Activated CD8-positive, alpha-beta memory T cell treated with anti-CD3 and anti-CD28 coated beads, Interleukin-2, amount 10 ng/mL, durations not matched to agents 7 days and 5 days (primary cell): ENCODE measurements at places on chromosomes 4 and X. TPM values are rescaled to one million over a fixed set of nuclear protein-coding genes. Genes with fewer than 3 reads are reported as not detected.

DNA sequence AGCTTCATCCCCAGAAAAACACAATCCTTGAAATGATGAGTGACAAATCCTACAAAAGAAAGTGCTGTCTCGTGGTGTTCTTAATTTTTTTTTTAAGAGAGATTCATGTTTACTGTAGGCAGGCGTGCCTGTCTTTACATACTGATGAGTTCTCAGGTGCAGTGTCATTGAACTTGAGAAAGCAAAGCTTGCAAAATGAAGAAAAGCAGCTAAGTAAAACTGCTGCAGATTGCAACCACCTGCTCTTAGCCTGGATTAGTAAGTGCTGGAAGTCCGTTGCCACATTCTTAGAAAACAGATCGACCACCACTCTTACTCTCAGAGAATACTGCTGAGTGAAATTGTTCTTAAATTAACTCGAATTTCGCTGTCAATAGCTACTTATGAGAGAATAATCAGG is 854.6 kb downstream of the TRIML1 start:
- H3K4me1 ChIP-seq: no peaks in the 10 kb centered on the region
- H3K27me3 ChIP-seq: no peaks in the 10 kb centered on the region
- no peak overlapping the region for H3K4me3 ChIP-seq
- no peaks in the 10 kb centered on the region for H3K36me3 ChIP-seq

DNA sequence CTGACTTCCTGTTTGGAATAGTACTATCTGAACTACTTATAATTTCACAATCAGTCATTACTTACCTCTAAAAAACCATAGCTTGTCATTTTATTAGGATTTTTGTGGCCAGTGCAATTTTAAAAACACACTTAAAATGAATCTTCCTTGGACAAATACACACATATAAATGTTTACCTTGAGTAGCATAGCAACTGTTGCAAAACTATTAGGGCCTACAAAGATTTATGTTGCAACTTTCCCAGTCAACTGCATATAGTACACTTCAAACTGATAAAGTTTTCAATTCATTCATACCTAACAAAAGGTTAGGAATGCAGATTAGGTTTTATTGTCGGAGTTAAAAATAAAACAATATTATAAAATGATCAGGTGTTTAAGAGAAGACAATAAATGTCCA is 193.0 kb downstream of the PDGFC start:
- DNase-seq: no peak
- H3K4me3 ChIP-seq: no peak overlapping the region
- no peaks in the 10 kb centered on the region for H3K4me1 ChIP-seq
- no peaks in the 10 kb centered on the region for H3K36me3 ChIP-seq
- H3K27ac ChIP-seq: no peak overlapping the region

GRCh38 chr4:17246656-17247055 is 265.2 kb downstream of the QDPR start:
- DNase-seq: no peak
- no peaks in the 10 kb centered on the region for H3K4me1 ChIP-seq
- no peak overlapping the region for H3K4me3 ChIP-seq
- no peaks in the 10 kb centered on the region for H3K36me3 ChIP-seq

DNA sequence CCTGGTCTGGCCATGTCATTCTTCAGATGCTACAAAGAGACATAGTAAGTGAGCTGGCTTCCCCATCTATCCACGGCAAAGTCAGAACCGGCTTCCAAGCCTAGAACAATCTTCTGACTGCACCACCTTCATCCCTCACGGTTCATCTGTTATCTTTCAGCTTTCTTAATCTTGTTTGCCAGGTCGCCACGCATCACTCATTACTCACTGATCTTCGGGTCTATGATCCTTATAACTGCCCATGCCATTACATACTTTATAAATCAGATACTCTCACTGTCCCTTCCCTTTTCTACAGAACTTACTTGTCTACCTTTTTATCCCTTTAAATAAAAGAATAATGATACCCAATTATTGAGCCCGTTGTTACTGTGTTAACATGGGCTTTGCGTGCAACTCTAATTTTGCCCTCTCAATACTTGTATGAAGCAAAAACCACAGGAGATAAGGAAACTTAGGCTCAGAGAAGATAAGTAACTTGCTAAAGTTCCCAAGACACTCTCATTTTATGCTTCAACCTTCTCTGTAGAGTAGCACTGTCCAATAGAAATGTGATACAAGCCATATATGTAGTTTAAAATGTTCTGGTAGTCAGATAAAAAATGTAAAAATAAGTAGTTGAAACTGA is 171.7 kb downstream of the AMELX start:
- DNase-seq: no peak
- no peak overlapping the region for H3K4me3 ChIP-seq
- H3K27ac ChIP-seq: no peak overlapping the region
- no peaks in the 10 kb centered on the region for H3K36me3 ChIP-seq

GRCh38 chr4:24607334-24607733 is 23.0 kb upstream of the DHX15 start:
- DNase-seq: no peak
- H3K27me3 ChIP-seq: peaks cover 5% of the 10 kb centered on the region
- H3K4me1 ChIP-seq: peaks cover 2% of the 10 kb centered on the region
- no peak overlapping the region for H3K27ac ChIP-seq

DNA sequence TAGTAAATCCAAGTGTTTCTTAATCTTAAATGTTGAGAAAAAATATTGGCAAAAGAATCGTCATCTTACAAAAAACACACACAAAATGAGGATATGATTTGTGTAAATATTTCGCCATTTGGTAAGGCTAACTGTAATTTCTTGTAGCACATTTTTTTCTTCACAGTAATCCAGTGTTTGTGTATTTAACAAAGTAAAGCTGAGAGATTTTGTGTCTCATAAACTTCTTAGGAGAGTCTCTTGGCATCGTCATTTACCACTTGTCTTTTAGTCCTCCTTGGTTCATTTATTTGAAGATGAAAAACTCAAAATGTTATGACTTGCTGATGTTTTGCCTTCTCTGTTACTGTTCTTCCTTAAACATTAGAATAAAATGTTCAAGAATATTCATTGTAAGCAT is 326.7 kb upstream of the PITX2 start:
- no peak overlapping the region for H3K4me3 ChIP-seq
- no peaks in the 10 kb centered on the region for H3K36me3 ChIP-seq

DNA sequence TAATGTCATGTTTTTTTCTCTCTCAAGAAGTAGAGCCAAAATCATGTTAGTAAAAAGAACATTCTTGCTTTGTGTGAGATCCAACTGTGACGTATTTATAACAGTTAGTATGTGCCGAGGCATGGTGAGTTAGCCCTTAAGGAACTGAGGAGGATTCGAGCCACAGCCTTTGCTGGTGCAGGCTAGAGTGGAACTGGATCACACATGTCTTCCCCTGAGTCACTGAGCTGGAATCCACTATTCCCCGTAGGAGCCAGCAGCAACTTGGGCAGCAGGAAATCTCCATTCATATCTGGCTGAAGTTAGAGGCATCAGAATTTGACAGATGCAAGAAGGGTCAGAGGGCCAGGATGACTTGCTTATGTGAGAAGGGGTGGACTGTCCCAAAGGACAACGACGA is 144.6 kb upstream of the KIT start:
- H3K4me1 ChIP-seq: no peaks in the 10 kb centered on the region
- H3K36me3 ChIP-seq: no peaks in the 10 kb centered on the region
- no peak overlapping the region for H3K4me3 ChIP-seq
- DNase-seq: no peak
- H3K27me3 ChIP-seq: no peaks in the 10 kb centered on the region
- H3K27ac ChIP-seq: no peak overlapping the region

Gene CDKL2
- 0.16 TPM for total RNA-seq

Gene PRIMPOL
- total RNA-seq: 25.3 TPM

Gene ATXN3L
- not detected for total RNA-seq

Gene TEC
- total RNA-seq: 3.0 TPM

Gene CCSER1
- total RNA-seq: 0.16 TPM
